ENCODE measurements at places on chromosomes 5 and 9.

DNA sequence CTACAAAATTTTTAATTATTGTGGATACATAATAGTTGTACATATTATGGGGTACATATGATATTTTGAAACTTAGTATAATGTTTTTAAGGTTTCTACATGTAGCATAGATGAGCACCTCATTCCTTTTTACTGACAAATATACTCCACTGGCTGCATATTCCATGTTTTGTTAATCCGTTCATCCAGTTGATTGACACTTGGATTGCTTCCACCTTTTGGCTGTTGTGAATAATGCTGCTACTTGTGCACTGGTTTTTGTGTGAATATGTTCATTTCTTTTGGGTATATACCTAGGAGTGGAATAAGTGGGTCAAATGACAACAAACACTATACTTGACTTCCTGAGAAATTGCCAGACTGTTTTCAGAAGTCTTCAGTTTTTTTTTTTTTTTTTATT, 2.8 kb upstream of the ENTREP1 start:
- DNase-seq = no peak

GRCh38 chr5:100518377-100518776, 16.8 kb upstream of the FAM174A start:
- no peak for DNase-seq

- DNase-seq = peak; percentile 62
Observed at GRCh38 chr9:94554439-94555331, at the start of gene PCAT7. Gene PCAT7, plus strand, starts transcription at chr9:94555083.

DNA sequence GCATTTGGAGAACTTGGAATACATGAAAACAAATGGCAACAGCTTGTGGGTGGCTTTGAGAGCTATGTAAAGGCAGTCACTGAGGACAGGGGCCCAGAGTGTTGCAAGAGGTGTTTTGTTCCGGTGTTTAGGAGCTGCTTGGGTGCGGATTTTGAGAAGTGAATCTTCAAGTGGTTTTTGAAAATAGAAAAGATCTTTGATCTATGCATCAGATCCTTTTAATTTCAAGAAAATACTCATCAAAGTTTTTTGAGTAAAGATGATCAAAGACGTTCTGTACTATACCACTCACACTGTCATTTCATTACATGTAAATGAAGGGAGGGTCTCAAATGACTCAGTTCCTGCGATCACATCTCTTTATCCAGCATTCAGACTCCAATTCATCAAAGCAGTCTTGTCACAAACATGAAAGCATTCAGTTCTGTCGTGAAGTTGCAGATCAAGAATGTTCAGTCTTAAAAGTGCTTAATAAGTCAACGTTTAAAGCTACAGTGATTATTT, 112.5 kb downstream of the WDR41 start:
- no peak for DNase-seq

- peak; percentile 19 for DNase-seq
Observed at GRCh38 chr9:14618836-14619420, 74.3 kb downstream of the ZDHHC21 start.

GRCh38 chr5:127652952-127653611, 4.2 kb downstream of the CTXN3 start:
- no peak for DNase-seq

GRCh38 chr5:121273833-121274433, 577.7 kb upstream of the FTMT start:
- no peak for DNase-seq
